GOT3 (cell line): ENCODE measurements at places on chromosomes 2 and 18.
A peak's percentile ranks its signal among the peaks of the same experiment; 100 is the strongest.

- DNase-seq: no peak
These were observed 34.9 kb downstream of the SMAD7 start for GRCh38 chr18:48915626-48916425.

DNA sequence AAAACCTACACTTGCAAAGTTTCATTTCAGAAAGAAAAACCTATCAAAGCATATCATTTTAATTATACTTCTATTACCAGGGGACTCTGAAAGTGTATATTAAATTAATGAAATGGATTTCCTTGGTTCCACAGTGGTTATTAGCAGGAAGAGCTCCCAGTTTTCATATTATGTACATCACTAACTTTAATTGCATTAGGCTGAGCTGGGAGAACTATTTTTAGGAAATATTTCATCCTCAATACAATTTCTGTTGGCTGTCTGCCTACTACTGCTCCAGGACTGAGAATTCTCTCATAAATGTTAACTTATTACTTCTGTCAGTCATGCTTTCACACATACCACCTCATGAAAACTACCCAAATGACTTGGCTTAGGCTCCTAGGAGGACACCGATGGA is 301.4 kb downstream of the CMPK2 start:
- no peak for DNase-seq

GRCh38 chr2:237128026-237128703 is 42.5 kb downstream of the COPS8 start:
- peak; percentile 82 for DNase-seq

DNA sequence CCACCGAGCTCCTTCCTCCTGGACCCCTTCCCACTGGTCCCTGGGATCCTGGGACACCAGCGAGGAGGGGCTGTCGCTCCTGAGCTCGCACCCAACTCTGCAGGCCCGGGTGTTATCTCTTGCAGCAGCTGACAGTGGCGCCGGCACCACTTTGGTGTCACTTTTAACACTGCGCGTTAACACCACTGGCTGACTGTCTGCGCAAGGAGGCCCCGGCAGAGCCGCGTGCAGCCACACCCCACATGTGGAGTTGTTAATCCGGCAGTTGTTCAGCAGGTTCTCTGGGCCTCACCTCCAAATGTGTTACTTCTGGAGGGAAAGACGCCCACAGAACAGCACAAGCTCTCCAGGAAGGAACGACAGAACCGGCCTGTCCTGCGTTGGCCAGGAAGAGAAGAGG is 155.0 kb upstream of the GLI2 start:
- DNase-seq: no peak

DNA sequence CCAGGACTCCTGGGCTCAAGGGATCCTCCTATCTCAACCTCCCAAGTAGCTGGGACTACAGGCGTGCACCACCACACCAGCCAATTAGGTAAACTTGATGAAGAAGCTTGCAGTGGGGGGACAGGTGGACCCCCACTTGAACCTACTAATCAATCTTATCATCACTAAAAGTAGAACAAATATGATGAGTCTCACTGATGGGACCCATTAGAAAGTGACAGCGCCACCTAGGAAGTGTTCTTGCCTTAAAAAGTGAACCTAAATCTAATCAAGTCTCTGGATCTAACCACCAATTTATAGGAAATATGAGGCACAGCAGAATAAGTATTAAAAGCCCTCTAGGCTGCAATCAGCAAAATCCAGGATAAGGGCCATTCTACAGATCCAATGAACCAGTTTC is 79.2 kb downstream of the BIN1 start:
- DNase-seq: no peak

- DNase-seq: no peak
These were observed 29.0 kb downstream of the FMNL2 start for GRCh38 chr2:152363936-152364335.

GRCh38 chr2:190205657-190206056 is 114.0 kb downstream of the HIBCH start:
- DNase-seq: no peak

GRCh38 chr18:32373995-32374394 is 96.7 kb downstream of the GAREM1 start:
- no peak for DNase-seq

DNA sequence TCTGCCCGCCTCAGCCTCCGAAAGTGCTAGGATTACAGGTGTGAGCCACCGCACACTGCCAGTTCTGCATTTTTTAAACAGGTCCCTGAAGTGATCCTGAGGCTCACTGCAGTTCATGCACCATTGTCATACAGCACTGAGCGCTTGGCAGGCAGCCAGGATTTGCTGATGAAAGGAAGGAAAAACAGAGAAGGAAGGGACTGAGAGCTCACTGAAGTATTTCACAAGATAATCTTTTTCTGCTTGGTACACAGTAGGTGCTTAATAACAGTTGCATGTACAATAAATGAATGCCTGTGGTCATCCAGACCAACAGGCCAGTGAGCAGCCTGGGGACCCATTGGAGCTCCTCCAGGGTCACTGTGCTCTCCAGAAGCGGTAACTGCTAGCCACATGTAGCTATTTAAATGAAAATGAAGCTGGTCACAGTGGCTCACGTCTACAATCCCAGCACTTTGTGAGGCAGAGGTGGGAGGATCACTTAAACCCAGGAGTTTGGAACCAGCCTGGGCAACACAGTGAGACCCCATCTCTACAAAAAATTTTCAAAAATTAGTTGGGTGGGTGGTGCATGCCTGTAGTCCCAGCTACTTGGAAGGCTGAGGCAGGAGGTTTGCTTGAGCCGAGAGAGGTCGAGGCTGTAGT is 33.1 kb upstream of the SMAD7 start:
- no peak for DNase-seq

DNA sequence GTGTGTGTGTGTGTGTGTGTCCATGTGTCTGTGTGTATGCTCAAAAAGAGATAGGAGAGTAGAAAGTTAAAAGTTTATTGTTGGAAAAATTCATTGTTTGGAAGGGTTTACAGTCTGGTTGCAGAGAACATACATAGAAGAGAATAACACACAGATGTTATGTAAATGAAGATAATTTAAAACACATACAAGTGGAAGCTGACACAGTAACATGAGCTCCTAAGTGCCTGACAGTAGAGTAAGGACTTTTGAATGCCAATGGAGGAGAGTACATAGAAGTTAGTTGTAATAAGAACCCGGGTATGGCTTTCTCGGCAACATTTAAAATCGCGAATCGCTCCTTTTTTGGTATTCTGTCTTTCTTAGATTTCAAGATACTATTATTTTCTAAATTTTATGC is 137.0 kb upstream of the FANCL start:
- DNase-seq: no peak

DNA sequence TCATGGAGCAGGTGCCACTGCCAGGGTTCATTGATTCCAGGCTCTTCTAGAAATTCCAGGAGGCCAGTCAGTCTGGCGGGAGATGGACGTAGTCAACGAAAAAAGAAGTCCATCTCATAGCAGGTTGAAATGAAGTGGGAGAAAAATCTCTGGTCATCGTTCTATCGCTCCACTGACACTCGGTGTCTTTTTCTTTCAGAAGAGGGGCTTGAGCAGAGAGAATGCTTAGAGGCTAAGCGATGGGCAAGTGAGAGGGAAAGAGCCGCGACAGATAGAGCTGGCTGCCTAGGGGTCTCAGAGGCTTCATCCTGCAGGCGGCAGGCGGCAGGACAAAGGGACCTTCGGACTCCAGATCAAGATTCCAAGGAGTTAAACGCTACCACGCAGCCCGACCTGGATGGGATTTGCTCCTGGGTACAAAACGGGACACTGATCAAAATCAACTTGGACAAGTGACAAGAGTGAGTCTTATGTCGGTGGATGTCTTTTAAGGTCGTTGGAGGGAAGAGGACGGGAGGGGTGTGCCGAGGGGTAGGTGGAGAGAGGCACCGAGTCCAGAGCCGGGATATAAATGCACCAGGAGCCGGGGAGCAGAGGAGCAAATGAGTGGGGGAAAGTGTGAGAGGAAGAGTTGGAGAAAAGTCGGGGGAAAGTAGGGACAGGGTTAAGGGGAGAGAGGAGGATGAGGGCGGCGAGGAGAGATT is 677 bp upstream of the TMEM178A start:
- no peak for DNase-seq
